Neural progenitor cell (in vitro differentiated cells): ENCODE measurements at places on chromosomes 7 and 10. TPM values are rescaled to one million over a fixed set of nuclear protein-coding genes. Genes with fewer than 3 reads are reported as not detected.
A peak's percentile ranks its signal among the peaks of the same experiment; 100 is the strongest.

DNA sequence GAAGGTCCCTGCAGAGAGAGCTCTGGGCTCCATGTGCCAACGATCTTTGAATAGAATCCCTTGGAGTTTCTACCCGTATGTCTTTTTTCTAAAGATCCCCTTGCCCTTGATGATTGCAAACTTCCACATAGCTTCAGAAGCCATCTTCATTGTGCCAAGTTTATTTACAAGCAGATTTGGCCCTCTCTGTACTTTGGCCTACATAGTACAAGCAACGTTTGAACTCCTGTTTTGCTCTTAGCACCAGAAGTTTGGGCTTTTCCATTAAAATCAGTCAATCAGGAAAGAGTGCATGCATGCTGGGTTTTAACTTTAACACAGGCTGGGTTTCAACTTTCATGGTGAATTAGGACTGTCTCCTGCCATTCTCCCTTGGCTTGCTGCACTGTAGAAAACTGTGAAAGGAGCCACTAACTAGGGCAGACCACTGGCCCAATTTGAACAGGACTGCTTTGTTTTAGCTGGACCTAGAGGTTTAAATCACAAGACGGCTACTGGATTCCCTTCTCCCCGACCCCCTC, 557.6 kb upstream of the GALNT17 start:
- peaks cover 82% of the 10 kb centered on the region for H3K27me3 ChIP-seq
- no peak for DNase-seq
- no peaks in the 10 kb centered on the region for H3K36me3 ChIP-seq
- H3K4me1 ChIP-seq: peaks cover 31% of the 10 kb centered on the region
- no peak overlapping the region for H3K4me3 ChIP-seq

- H3K27ac ChIP-seq: no peak overlapping the region
- H3K36me3 ChIP-seq: no peaks in the 10 kb centered on the region
- no peaks in the 10 kb centered on the region for H3K27me3 ChIP-seq
- H3K4me3 ChIP-seq: peak overlapping the region; percentile 70
These were observed 1.8 kb downstream of the FRAT2 start for GRCh38 chr10:97332591-97333350.

DNA sequence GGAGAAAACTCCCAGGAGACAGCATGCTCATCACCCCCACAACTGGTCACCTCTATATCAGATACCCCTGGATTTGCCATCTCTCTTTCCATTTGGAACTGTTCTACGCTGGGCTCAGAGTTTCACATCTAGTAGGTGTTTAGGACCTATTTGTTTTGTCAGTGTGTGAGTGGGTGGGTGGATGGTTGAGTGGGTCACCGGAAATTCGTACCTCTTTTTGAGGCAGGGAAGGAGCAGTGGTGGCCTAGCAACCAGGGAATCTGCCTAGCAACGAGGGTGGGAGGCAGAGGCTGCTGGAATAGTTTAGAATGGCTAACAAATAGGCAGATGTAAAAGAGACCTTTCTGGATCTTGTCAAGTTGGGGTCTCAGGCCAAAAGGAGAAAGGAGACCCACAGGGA, 23.2 kb upstream of the SLF2 start:
- H3K27me3 ChIP-seq: peaks cover 4% of the 10 kb centered on the region
- H3K27ac ChIP-seq: no peak overlapping the region
- DNase-seq: no peak
- no peak overlapping the region for H3K4me3 ChIP-seq
- H3K36me3 ChIP-seq: no peaks in the 10 kb centered on the region
- peaks cover 4% of the 10 kb centered on the region for H3K4me1 ChIP-seq

GRCh38 chr7:159061674-159062212, 82.9 kb downstream of the VIPR2 start:
- no peak overlapping the region for H3K4me3 ChIP-seq
- DNase-seq: peak; percentile 47
- H3K36me3 ChIP-seq: no peaks in the 10 kb centered on the region
- H3K27me3 ChIP-seq: peaks cover 6% of the 10 kb centered on the region
- no peaks in the 10 kb centered on the region for H3K4me1 ChIP-seq
- no peak overlapping the region for H3K27ac ChIP-seq

DNA sequence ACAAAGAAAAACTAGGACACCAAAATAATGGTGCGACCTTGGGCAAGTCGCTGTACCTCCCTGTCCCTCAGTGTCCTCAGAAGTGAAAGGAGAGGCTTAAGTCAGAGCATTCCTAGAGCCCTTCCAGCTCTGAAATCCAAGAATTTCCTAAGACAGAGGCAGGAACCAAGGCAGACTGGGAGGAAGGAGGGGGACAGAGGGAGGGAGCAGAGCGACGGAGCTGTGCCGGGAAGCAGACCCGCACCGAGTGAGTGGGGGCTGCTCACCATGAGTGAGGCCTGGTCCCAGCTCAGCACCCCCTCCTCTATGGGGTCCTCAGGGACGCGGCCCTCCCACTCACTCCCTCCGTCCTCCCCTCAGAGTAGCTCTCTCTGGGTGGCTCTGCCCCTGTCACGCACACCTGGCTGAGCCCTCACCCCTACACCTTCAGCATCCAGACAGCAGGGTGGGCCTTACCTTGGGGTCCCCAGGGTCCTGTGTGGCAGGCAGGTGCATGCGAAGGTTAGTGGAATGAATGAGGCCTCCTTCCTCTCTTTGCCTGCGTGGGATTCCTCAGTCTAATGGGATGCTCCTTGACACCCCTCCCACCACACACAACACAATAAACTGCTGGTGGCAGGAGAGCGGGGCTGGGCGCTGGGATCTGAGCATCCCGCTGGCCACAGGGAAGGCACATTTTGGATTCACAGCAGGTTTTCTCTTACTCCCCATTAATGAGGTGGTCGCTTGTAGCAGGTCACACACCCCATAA, 4.6 kb upstream of the SMARCD3 start:
- H3K27me3 ChIP-seq: peaks cover 52% of the 10 kb centered on the region
- no peak overlapping the region for H3K27ac ChIP-seq
- DNase-seq: peak; percentile 67
- H3K4me3 ChIP-seq: peak overlapping the region; percentile 90
- H3K36me3 ChIP-seq: no peaks in the 10 kb centered on the region

The PIK3AP1 gene
- total RNA-seq: 1.7 and 3.8 TPM in 2 replicates

The PNLIPRP1 gene
- total RNA-seq: not detected in 2 replicates

The ACHE gene
- total RNA-seq: 0.90 TPM in 1 of 2 replicates, not detected in the other

The CH25H gene
- not detected in 2 replicates for total RNA-seq

DNA sequence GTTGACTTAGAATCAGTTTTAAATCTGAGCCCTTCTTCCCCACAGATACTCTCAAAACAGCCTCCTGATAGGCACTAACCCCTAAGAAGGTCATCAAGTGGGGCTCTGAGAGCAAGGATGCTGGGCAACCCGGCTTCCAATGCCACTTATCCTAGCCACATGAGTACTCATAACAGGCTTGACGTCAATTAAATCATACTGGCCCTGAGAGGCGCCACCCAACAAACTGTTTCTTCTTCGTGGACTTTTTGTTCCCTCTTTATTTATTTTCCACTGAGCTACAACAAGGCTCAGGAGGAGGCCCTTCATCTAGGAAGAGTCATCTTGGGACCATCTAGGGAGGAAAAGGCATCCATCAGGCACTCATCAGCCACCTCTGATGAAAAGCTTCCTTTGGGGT, 255.9 kb downstream of the KCNMA1 start:
- peaks cover 13% of the 10 kb centered on the region for H3K4me1 ChIP-seq
- H3K27ac ChIP-seq: no peak overlapping the region
- H3K27me3 ChIP-seq: no peaks in the 10 kb centered on the region
- no peaks in the 10 kb centered on the region for H3K36me3 ChIP-seq
- H3K4me3 ChIP-seq: no peak overlapping the region

DNA sequence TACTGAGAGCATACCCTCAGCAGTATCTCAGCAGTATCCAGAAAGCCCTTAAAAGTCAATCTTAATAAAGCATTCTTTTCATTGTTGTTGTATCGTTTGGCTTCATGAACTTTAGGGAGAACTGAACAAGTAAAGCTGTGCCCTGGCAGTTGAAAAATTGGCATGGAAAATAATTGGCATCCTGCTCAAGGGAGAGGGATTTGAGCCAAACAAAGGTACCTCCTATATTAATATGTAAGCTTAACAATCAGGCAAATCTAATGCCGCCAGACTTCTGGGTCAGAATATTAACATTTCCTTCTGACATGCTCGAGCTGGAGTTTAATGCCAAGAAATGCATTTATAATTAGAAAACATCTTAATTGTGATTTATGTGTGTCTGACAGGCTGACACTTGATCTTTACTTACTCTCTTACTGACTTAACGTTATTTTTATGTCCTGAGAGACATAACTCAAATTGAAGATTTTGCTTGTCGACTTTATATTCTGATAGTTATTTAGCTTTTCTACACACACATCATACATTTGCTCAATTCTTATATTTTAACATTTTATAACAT, 42.1 kb upstream of the PCDH15 start:
- no peaks in the 10 kb centered on the region for H3K27me3 ChIP-seq
- H3K27ac ChIP-seq: no peak overlapping the region
- H3K36me3 ChIP-seq: no peaks in the 10 kb centered on the region
- DNase-seq: no peak

DNA sequence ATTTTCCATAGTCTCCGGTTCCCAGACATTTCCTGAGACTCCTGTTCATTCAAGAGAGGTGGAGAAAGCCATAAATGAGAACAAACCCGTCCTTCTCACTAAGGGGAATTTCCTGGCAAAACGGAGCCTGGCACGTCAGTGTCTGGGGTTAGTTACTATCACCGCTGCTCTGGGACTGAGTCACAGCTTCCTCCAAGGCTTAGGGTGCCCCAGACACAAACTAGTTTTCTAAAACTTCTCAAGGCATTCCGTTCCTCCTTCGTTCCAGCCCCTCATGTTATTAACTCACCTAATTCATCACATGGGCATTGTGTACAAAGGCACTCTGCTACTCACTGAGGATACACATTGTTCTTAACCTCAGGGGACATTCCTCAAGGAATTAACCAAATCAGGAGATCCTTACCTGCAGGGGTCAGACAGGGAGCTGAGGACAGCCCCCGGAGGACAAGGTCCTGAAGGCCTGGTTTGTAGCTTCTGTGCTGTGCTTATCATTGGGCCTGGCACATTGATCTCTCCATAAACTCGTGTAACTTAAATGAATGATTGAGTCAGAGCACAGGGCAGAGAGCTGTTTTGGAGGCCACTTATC, 103.0 kb upstream of the KLF6 start:
- H3K4me3 ChIP-seq: no peak overlapping the region
- H3K27ac ChIP-seq: peak overlapping the region; percentile 49
- peak; percentile 76 for DNase-seq
- H3K27me3 ChIP-seq: no peaks in the 10 kb centered on the region
- H3K4me1 ChIP-seq: peaks cover 32% of the 10 kb centered on the region

- H3K27me3 ChIP-seq: no peaks in the 10 kb centered on the region
- no peaks in the 10 kb centered on the region for H3K36me3 ChIP-seq
- H3K4me1 ChIP-seq: peaks cover 49% of the 10 kb centered on the region
These were observed 924 bp downstream of the BMPR1A start for GRCh38 chr10:86757113-86757972.

The RBM20 gene
- total RNA-seq: 0.28 and 0.32 TPM in 2 replicates

- no peak overlapping the region for H3K4me3 ChIP-seq
- H3K27ac ChIP-seq: no peak overlapping the region
- no peaks in the 10 kb centered on the region for H3K36me3 ChIP-seq
- DNase-seq: no peak
- H3K4me1 ChIP-seq: peaks cover 8% of the 10 kb centered on the region
- H3K27me3 ChIP-seq: no peaks in the 10 kb centered on the region
These were observed 20.5 kb upstream of the VWDE start for GRCh38 chr7:12423997-12424745.

GRCh38 chr10:50653142-50653541, 29.4 kb upstream of the SGMS1 start:
- no peaks in the 10 kb centered on the region for H3K36me3 ChIP-seq
- DNase-seq: no peak
- H3K4me3 ChIP-seq: no peak overlapping the region
- no peaks in the 10 kb centered on the region for H3K27me3 ChIP-seq
- no peaks in the 10 kb centered on the region for H3K4me1 ChIP-seq
- H3K27ac ChIP-seq: no peak overlapping the region

GRCh38 chr10:33100781-33101391, 142.9 kb upstream of the ITGB1 start:
- H3K4me3 ChIP-seq: no peak overlapping the region
- H3K4me1 ChIP-seq: peaks cover 5% of the 10 kb centered on the region
- no peak for DNase-seq

DNA sequence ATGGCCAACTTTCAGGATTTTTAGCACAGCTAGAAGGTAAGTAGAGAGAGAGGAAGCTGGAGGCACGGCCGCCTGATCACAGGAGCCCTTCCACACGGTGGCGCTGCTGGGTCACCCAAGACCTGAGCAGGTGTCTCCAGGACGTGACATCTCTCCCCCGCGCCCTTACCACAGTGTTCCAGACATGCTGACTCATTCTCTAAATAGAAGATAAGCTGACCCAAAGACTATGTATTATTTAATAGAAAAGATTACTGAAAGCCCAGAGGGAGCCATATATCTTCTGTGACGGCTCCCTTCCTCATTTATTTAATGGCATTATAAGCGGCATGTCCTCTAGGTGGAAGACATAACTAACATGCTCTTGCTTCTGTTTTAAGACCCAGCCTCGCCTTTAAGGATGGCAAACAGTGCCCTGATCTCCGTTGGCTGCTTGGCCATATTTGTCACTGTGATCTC, 26.0 kb upstream of the MALSU1 start:
- DNase-seq: peak; percentile 92
- H3K27ac ChIP-seq: no peak overlapping the region
- H3K4me3 ChIP-seq: peak overlapping the region; percentile 24
- H3K27me3 ChIP-seq: no peaks in the 10 kb centered on the region
- H3K36me3 ChIP-seq: no peaks in the 10 kb centered on the region

GRCh38 chr7:7408001-7408770, 127.5 kb downstream of the COL28A1 start:
- no peaks in the 10 kb centered on the region for H3K36me3 ChIP-seq
- no peak overlapping the region for H3K27ac ChIP-seq
- no peaks in the 10 kb centered on the region for H3K4me1 ChIP-seq
- DNase-seq: no peak
- no peaks in the 10 kb centered on the region for H3K27me3 ChIP-seq

- DNase-seq: no peak
- no peak overlapping the region for H3K4me3 ChIP-seq
- no peak overlapping the region for H3K27ac ChIP-seq
- H3K36me3 ChIP-seq: no peaks in the 10 kb centered on the region
- H3K27me3 ChIP-seq: no peaks in the 10 kb centered on the region
These were observed 7.2 kb downstream of the ALKBH4 start for GRCh38 chr7:102457352-102457924.

DNA sequence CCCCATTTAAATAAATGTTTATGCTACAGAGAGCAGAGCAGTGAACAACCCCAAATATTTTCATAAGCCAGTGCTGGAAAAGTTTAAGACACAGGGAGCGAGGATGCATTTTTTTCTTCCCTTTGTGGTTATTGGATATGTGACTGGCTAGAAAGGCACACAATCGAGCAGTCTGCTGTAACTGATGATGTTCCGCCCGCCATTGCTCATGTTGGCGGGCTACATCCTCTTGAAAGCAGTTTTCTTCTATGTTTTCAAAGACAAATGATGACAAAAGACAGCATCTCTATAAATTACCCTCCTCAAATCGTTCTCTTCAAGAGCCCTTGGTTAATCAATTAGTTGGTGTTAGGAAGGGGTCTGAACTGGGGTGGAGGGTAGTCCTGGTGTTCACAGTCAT, 269.8 kb downstream of the SKAP2 start:
- H3K27ac ChIP-seq: no peak overlapping the region
- H3K4me1 ChIP-seq: no peaks in the 10 kb centered on the region
- DNase-seq: no peak

The OR13A1 gene
- 0.93 and 1.5 TPM in 2 replicates for total RNA-seq

The UNCX gene
- total RNA-seq: not detected in 2 replicates

The ICA1 gene
- 5.8 and 13.1 TPM in 2 replicates for total RNA-seq

GRCh38 chr10:121516093-121516865, 82.0 kb downstream of the FGFR2 start:
- no peak for DNase-seq
- no peak overlapping the region for H3K4me3 ChIP-seq
- no peaks in the 10 kb centered on the region for H3K4me1 ChIP-seq

The MYO1G gene
- 0.03 TPM in 1 of 2 replicates, not detected in the other for total RNA-seq
